ENCODE measurements at places on chromosomes 1 and 21. TPM values are rescaled to one million over a fixed set of nuclear protein-coding genes. Genes with fewer than 3 reads are reported as not detected.

Gene C1orf226
- 1.4 TPM for total RNA-seq

DNA sequence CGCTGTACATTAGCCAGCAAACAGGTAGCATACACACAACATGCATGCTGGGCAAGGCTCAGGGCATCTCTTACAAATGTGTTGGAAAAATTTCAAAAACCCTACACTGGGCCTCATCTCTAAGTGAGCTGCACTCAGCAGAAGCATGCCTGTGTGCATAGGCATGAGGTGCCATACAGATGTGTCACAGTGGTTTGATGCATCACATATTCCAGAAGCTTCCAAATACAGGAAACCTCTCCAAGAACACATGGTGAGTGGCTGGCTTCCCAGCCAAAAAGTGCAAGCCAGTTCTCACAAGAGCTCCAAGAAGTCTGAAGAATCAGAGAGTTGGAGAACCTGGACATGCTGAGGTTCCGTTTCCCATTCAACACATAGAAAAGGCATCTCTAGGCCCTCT is 58.3 kb downstream of the CD46 start:
- no peak for DNase-seq

DNA sequence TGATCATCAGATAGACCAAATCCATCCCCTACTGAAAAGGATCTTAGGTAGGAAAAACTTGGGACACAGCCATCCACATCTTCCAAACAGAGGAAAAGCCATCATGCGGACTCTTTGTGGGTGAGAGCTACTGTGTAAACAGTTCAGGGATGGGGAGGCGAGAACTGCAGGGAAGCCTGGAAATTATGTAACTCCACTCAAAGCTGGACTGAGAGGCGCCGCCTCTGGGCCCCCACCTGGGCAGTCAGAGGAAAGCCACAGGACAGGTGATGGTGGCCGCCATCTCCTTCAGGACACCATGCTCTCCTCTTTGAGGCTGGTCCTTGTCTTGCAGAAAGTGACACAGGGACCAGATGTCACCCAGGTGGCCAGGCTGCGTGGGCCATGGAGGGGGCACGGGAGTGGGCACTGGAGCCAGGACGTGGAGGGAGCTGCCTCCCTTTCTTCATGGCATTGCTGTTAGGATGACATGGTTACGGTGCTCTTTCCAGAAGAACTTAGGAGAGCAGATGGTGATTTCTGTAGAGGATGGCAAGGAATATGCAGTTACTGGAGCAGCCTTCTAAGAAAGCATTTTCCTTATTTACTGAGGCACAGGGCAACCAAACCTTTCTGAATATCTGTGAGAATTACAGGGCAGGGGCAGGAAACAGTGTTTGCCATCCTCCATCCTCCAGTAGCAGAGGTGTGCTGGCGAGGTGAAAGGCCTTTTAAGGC is 32.0 kb upstream of the TDRD10 start:
- DNase-seq, result no peak

- no peak for DNase-seq
Measured at GRCh38 chr1:226061841-226062557, 517 bp upstream of the H3-3A start.

Gene AADACL4
- total RNA-seq, result not detected

GRCh38 chr1:25954282-25954938 is 43.5 kb downstream of the PAFAH2 start:
- DNase-seq, result no peak

- DNase-seq, result peak; percentile 15
Measured at GRCh38 chr1:203368624-203369451, 17.9 kb upstream of the FMOD start.

- no peak for DNase-seq
Measured at GRCh38 chr1:38527373-38527966, 332.1 kb downstream of the RRAGC start.

GRCh38 chr1:216562383-216562782 is 139.1 kb upstream of the USH2A start:
- DNase-seq, result no peak

GRCh38 chr1:160101717-160102522 is 3.5 kb upstream of the IGSF8 start:
- no peak for DNase-seq

GRCh38 chr1:219773775-219774174 is 154.6 kb downstream of the SLC30A10 start:
- no peak for DNase-seq

GRCh38 chr1:110508028-110508940 is 10.7 kb downstream of the KCNA10 start:
- DNase-seq, result no peak

GRCh38 chr21:45423968-45424853 is 19.2 kb downstream of the COL18A1 start:
- no peak for DNase-seq

Gene OR6K3
- total RNA-seq, result not detected

All from pulmonary artery endothelial cell (primary cell).